ENCODE measurements at places on chromosomes 12 and 14. TPM values are rescaled to one million over a fixed set of nuclear protein-coding genes. Genes with fewer than 3 reads are reported as not detected.

DNA sequence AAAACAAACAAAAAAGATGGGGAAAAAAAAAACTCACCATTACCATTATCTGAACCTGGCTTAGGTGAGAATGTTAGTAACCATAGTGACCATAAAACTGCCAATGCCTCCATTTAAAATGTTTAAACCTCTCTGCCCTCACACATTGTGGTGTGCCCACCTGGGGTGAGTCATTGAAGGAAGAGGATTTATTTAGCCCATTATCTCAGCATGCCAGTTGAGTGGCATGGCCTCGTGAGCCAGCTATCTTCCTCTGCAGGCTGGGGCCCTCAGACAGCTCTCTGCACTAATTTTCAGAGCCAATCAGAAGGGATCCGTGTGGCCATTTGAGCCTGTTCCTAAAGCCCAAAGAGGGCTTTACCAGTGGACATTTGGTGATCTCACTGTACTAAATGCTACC is 81.8 kb upstream of the CCDC198 start:
- no peak for DNase-seq

- DNase-seq: no peak
These were observed 46.6 kb downstream of the SUSD6 start for GRCh38 chr14:69657950-69658355.

DNA sequence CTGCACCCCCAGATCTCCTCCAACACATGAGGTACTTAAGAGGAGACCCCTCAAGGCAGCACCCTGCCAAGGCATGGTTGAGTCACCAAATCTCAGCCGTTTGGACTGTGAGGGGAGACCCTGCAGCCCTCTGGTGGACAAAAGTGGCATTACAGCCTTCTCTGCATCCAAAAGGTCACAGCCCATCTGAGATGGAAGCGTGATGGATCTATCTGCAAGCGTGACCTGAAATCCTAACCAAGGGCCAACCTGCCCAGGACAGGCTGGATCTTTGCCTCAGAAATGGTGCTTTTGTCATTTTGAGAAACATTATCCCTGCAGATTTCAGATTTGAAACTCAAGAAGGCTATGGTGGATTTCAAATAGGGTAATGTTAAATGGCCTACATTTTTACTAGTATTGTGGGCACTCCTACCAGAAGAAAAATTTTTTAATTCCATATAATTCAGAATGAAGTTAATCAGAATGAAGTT is 23.7 kb upstream of the DHRS4 start:
- DNase-seq: peak; percentile 54

DNA sequence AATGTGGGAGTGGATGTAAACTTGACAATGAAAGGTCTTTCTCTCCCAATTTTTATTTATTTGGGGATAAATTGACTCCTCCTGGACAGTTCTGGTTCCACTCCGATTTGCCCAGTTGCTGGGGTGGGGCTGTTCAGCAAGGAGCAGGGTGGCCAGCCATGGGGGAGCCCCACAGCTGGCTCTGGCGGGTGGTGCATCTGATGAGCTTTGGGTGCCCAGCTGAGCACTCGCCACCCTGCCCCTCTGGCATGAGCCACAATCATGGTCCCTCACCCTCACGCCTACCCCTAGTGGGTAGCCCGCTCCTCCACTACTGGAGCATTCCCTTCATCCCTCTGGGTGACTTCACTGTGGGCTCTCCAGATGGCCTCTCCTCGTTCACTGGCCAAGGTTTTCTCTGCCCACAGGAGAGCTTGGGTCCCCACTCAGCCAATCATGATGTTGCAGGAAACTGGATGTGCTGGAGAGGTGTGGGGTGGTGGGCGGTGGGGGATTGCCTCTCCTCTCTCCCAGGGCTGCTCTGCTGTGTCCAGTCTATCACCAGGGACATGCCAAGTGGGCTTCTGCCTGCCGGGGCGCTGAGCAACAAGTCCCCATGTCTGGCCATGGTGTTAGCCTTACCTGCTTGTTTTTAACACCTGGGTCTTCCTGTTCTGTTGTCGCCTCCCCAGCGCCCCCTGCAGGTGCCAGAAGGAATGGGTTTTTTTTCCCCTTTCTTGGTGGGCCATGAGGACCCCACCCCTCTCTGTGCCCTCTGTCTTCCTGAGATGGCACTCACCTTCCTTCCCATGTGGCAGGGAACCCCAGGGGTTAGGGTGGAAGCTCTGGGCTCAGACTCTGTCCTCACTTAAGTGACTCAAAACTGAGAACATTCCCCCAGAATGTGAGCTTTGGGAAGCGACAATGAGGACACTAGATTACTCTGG is 3.4 kb downstream of the CYP46A1 start:
- DNase-seq: no peak

DNA sequence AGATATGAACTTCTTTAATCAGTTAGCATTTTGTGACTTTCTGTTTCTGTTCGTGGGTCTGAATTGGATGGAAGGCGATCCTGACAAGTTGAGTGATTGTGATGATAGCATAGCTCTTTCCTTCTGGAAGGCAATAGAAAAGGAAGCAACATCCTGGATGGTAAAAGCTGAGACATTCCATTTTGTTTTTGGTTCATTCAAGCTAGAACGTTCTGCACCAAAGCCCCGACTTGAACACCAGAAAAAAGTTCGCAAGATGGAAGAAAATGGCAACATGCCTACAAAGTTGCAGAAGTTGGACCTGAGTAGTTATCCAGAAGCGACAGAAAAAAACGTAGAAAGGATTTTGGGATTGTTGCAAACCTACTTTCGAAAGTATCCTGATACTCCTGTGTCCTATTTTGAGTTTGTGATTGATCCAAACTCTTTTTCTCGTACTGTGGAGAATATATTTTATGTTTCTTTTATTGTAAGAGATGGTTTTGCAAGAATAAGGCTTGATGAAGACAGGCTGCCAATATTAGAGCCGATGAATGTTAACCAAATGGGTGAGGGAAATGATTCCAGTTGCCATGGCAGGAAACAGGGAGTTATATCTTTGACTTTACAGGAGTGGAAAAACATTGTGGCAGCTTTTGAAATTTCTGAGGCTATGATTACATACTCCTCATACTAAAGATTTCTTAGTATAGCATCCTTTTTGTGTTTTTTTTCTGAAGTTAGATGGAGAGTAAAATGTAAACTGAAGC is 896 bp downstream of the EID3 start:
- DNase-seq: no peak

GRCh38 chr12:24760162-24760561 is 188.7 kb downstream of the BCAT1 start:
- DNase-seq: no peak

- no peak for DNase-seq
These were observed 8.1 kb downstream of the STON2 start for GRCh38 chr14:81392052-81392451.

- DNase-seq: no peak
These were observed 152.2 kb upstream of the HIF1A start for GRCh38 chr14:61542848-61543790.

Gene SIX6
- polyA plus RNA-seq: not detected

Gene MLF2
- 113 TPM for polyA plus RNA-seq

Gene FGF6
- not detected for polyA plus RNA-seq
